GM23248 (cell line): ENCODE measurements at places on chromosomes 3 and 15. TPM values are rescaled to one million over a fixed set of nuclear protein-coding genes. Genes with fewer than 3 reads are reported as not detected.

- no peak overlapping the region for H3K4me3 ChIP-seq
- no peaks in the 10 kb centered on the region for H3K27me3 ChIP-seq
- H3K27ac ChIP-seq: no peak overlapping the region
- H3K36me3 ChIP-seq: no peaks in the 10 kb centered on the region
Observed at GRCh38 chr15:78080088-78080460, 2.6 kb upstream of the TBC1D2B start.

DNA sequence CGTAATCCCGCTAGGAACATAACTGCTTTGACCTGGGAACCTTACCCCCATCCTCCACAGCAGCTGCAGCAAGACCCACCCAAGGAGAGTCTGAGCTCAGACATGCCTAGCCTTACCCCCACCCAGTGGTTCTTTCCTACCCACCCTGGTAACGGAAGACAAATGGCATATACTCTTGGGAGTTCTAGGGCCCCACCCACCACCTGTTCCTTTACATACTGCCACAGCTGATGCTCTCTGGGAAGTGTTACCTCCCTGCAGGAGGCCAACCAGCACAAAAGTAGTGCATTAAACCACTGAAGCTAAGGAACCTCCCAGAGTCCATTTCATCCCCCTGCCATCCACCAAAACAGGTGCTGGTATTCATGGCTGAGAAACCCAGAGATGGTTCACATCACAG lies 50.6 kb upstream of the AZI2 start:
- H3K27me3 ChIP-seq: no peaks in the 10 kb centered on the region
- no peaks in the 10 kb centered on the region for H3K4me1 ChIP-seq
- no peak overlapping the region for H3K4me3 ChIP-seq
- no peak for DNase-seq

- no peak overlapping the region for H3K4me3 ChIP-seq
- H3K4me1 ChIP-seq: peaks cover 27% of the 10 kb centered on the region
- H3K27ac ChIP-seq: peak overlapping the region; percentile 48
- H3K27me3 ChIP-seq: no peaks in the 10 kb centered on the region
- DNase-seq: peak; percentile 77
Observed at GRCh38 chr3:16012086-16012485, 162.4 kb upstream of the GALNT15 start.

GRCh38 chr3:130345487-130346079 lies at the start of gene COL6A5:
Gene COL6A5 (plus strand): TSS chr3:130345672. CDS start chr3:130373639, 27,967 bp downstream.
- no peaks in the 10 kb centered on the region for H3K4me1 ChIP-seq
- H3K27ac ChIP-seq: no peak within 1 kb of the TSS
- DNase-seq: no peak

TPRG1 gene
- total RNA-seq: not detected in 2 replicates
